ENCODE measurements at places on chromosomes 13 and 19.

GRCh38 chr13:43159026-43159461 lies 135.7 kb downstream of the DNAJC15 start:
- DNase-seq = no peak

GRCh38 chr13:61358599-61358998 lies 57.0 kb downstream of the PCDH20 start:
- DNase-seq = no peak

DNA sequence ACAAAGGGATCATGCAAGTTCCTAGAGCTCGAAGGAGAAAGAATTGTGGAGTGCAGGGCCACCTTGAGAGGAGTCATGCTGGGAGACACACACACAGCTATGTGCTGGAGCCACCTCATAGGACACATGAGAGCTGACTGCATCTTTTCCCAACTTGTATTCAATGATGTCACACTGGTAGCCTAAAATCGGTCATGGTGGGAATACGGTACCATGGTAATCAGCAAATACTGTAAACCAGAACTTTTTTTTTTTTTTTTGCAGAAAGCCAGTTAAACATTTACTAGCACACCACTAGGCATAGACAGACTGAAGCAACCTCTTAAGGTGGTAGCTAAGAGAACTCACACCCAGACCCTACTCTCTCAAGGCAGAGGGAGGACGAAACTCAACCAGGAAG lies 47.0 kb upstream of the INTS6 start:
- no peak for DNase-seq

DNA sequence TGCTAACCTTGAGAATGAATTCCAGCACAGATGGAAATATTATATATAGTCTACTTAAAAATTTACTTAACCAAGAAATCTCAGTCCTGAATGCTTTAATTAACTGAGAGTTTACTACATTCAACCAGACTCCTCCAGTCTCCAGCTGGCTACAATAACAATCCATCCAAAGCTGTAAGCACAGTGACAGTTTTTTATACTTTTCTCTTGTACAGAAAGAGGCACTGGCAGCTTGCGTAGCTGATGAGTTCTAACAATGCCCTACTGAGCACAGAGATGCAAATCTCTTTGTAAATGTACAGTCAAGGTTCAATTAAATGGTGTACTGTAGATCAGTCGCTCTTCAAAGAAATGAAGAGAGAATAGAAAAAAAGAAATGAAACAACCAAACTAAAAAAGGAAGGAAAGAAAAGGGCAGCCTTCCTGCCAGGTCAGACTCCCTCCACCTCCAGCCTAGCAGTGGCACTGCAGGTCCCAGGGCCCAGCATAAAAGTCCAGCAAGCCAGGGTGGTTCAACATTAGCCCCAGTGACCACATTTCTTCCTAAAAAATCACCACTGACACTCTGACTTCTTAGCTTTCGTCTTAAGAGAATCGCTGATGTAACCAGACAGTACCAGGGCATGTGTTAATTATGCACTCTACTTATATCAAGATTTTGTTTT lies 88.4 kb downstream of the SACS start:
- DNase-seq = no peak

DNA sequence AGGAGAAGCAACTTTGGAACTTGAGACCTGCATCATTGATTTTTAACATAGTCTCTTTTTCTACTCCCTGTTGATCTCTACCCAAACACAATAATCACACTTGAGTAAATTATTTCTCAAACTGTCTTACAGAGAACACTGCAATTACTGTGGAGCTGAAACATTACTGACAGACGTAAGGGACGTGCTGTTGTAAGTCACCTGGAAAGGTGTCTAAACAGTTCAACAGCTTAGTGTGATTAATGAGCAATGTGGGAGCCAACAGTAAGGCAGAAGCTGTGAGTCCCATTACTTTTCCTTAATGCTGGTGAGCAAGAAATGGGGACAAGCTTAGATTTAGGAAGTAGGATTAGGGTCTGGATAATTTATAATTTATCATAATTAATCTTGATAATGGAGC lies 265.7 kb downstream of the DLEU7 start:
- DNase-seq = no peak

DNA sequence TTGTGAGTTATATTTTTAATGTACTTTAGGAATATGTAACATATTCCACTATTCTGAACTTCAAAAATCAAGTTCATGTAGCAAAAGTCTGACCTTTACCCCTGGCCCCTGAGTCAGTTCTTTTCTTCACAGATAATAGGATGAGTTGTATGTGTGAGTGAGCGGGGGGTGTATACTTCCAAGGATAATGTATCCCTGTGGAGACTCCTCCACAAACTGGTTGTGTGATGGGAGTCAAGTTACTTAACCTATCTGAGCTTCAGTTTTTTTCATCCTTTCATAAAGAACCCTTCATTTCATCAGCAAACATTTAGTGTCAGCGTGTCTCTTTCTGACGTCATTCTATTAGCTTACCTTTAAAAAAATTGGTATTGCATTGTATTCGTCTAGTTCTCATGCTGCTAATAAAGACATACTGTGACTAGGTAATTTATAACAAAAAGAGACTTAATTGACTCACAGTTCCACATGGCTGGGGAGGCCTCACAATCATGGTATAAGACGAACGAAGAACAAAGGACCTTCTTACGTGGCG lies 288.1 kb upstream of the GPC6 start:
- no peak for DNase-seq

- no peak for DNase-seq
Measured at GRCh38 chr19:52140032-52140710, 433 bp upstream of the ZNF616 start.

DNA sequence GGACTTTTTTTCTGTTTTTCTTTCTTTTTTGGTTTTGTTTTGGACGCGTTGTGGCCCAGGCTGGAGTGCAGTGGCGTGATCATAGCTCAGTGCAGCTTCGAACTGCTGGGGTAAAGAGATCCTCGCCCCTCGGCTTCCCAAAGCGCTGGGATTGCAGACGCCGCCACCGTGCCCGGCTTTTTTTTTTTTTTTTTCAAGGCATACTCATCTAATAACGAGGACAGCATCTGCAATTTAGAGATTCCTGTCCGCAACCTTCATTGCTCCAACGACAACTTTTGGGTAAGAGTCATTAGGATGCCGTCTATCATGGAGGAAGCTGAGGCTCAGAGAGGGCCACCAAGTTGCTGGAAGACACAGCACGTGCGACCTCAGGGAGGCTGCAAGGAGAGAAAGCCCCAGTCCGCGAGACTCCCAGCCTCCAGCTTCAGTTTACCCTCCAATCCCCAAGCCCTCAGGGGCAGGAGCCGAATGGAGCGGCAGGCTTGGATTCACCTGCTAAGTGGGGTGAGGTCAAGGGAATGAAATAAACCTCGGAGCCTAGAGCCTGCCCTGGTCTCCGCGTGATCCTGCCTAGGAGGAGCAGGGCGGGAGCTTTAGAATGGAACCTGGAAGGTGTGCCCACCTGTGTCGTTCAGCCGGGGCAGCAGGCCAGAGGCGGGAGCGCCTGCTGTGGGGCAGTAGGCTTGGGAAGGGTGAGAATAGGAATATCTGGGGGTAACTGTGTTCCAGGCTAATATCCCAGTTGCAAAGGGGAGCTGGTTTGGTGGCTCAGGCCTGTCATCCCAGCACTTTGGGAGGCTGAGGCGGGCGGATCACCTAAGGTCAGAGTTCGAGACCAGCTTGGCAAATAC lies 676 bp upstream of the POLRMT start:
- no peak for DNase-seq

DNA sequence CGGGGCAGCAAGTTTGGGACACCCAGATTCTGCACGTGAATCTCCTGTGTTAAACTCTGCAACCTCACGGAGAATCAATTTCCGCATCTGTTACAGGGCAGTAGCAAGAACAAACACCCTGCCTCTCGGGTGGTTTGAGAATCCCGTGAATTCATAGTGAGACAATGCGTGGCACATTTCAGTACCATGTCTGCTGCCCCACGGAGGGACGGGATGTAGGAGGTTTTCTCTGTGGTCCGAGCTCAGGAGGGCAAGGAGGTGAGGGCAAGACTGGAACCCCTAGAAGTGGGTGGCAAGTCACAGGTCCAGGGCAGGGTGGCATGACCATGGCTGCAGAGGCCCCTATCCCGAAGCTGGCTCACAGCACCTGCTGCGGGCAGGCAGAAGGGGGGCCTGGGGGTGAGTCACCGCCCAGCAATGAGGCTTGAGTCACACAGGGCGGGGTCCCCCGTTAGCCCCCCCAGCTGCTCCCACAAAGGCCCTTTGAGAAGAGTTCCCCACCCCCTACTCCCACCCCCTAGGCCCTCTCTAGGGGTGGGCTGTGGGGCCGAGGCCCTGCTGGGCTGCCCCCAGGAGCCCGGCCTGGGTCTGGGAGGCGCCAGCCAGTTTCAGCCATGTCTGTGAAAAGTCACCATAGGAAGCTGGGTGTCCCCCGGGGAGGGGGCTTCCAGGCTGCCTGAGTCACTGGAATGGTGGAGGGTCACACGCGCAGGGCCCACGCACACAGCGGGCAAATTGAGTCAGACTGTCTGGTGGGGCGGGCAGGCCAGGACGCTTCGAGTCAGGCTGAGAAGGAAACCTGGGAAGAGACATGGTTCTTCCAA lies 25.8 kb upstream of the NANOS3 start:
- no peak for DNase-seq

DNA sequence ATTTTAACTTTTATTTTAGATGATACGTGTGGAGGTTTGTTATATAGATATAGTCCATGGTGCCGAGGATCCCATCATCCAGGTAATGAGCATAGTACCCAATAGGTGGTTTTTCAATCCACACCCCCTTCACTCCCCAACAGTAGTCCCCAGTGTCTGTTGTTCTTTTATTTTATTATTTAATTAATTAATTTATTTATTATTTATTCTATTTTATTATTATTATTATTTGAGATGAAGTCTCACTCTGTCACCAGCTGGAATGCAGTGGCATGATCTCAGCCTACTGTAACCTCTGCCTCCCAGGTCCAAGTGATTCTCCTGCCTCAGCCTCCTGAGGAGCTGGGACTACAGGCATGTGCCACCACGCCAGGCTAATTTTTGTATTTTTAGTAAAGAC lies 2086.2 kb downstream of the PCDH9 start:
- DNase-seq = no peak

DNA sequence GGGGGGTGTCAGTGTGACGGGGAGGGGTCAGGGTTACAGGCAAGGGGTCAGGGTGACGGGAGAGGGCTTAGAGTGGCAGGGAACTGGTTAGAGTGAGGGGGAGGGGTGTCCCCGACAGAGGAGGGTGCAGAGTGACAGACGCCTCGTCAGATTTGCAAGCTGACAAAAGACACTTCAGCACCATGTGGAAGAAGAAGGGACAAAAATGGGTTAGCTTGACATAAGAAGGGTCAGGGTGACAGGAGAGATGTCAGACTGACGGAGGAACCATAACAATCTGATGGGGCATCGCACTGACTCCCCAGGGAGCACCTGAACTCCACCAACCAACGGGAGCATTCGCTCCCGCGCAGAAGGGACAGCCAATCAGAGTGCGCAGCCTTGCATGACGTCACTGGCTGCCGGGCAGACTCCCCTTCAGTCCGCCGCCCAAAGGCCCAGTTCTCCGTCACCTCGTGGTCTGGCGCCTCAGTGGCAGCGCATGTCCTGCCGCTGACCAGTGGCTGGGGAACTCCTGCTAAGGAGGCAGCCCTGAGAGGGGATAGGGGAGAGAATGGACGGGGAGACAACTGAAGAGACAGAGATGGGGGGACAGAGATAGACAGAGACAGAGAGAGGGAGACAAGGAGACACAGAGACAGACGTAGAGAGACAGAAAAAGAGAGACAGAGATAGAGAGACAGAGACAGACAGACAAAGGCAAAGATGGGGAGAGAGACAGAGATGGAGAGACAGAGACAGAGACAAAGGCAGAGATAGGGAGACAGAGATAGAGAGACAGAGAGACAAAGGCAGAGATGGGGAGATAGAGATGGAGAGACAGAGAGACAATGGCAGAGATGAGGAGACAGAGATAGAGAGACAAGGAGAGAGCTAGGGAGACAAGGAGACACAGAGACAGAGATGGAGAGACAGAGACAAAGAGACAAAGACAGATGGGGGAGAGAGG lies 30.2 kb downstream of the C19orf81 start:
- DNase-seq = no peak

DNA sequence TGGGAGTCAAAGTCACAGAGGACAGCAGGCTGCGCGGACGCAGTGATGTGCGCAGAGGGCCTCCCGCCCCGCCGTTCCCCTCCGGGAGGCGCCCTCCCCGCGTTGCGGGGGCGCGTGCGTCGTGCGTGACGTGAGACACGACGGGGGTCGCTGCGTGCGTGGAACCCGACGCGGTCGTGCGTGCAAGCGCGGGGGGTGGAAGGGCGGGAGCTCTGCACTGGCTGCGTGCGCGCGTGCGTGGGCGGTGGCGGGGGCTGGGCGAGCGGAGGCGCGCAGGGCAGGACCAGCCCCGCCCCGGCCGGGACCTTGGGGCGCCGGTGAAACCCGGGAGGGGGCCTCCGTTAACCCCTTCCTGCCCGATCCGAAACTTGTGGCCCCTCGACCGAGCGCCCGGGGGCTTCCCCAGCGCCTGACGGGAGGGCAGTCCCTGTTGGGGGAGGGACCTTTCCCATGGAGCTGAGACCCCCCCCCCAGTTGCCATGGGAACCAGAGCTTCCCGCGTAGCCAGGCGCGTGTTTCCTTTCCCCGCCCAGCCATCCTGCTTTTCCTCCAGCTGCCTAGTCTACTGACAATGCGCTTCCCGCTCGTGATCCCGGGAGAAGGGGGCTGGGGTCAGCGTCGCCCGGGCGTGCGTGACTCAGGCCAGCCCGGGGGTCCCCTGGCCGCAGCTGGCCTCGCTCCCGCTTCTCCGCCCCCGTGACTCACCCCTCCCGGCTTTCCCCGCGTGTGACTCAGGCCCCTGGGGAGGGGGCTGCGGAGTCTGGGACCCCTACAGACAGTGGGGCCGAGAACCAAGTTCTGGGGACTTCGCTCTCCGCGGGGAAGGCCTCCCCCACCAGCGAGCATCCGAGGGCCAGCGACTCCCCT lies 7.3 kb upstream of the HOOK2 start:
- no peak for DNase-seq

Measured in cortex of kidney (tissue), 1 donor.